PC-3 (cell line): ENCODE measurements at places on chromosomes 5 and 9.

DNA sequence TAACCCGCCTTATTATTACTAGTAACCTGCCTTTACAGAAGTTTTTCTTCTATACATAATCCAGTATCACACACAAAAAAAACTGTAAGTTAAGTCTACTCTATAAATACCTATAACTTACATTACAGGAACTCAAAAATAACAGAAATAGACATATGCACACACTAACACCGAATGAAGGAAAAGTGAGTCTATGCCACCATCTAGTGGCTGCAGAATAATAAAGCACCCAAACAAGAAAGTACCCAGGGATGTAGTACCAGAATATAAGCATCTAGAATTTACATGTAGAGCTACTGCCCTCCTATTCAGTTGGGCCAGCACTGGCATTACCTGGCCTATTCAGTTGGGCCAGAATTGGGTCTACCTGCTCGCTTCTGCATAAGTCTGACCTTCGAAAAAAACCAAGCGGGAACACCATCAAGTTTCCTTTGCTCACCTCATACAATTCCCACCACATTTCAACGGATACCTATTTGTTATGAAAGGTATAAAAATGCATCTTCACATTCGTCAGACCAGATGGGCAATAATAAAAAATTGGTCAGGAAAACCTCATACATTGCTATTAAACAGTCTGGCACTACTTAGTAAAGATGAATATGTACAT lies 4.0 kb upstream of the NIPSNAP3A start:
- peak; percentile 69 for DNase-seq

DNA sequence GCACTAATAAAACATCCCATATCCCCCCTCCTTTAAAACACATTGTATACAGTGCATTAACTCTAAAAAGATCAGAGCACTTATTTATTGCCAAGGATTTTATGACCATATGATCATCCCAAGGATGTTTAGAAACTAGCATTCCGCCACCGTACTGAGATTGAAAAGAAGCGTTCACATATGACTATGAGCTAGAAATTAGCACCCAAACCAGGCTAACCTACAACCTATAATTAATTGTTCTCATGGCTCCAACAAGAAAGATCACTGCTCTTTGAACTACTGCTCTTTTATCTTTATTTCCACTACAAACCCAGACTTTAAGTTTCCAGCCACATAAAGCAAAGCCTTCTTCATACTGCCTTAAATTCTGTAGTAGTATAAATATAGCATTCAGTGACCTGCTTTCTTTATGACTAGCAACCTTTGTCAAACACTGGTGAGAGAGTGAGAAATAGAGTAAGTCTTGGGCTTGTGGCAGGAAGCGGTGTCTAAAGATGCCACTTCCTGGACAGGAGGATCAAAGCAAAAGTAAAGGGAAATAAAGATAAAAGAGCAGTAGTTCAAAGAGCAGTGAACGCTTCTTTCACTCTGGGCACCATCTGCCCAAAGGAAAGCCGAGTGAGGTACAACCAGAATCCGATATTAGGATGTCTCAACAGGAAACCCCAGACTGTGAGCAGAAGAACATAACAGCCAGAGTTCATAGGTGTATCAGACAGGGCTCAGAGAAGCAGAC lies 151.1 kb upstream of the ERCC6L2 start:
- DNase-seq: no peak

DNA sequence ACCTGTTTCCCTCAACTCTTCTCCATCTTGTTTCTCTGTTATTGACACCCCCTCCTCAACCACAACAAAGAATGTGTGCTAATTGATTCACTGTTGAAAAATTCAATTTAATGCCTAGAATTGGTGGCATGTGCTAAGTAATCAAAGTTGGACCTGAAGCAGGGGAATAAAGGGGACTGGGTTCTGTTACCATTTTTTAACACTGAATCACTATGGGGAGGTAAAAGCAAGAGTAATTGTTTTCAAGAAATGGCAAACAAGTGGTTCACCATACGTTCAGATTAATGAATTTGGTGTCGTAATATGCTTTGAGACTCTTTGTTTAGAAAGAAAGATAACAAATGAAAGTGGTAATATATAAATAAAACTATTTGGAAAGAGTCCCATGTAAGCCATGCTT lies 17.0 kb upstream of the SSBP2 start:
- no peak for DNase-seq

DNA sequence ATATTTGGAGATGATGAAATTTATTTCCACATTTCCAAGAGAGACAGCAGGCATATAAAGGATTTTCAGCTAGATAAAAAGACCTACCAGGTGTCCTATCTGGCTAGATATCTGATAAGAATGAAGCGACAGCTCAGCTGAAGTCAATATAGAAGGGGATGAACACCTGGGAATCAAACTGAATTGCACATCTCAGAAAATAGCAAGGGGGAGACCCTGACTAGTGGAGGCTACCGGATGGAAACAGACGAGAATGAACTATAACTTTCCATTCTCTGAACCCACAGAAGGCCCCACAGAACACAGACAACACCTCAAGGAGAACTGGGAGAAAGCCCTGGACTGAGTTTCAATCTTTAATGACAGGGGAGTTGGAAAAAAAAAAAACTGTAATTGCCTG lies 51.1 kb downstream of the CPLANE1 start:
- no peak for DNase-seq

- no peak for DNase-seq
These were observed 142.4 kb downstream of the CAAP1 start for GRCh38 chr9:26750162-26750561.

DNA sequence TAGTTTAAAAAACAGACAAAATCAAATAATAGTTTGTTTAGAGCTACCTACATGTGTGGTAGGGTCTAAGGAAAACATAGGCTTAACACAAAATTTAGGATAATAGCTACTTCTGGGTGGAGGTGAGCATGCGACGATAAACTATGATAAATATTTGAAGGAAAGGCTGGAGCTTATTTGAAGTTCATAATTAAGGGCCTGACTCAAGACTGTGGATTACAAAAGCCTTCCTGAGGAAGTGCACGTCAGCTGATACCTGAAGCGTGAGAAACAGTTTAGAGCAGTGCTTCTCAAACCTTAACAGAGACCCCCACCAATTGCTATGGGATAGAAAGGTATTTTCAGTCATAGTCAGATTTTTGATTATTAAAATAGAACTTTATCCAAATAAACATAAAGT lies 20.4 kb upstream of the UBLCP1 start:
- DNase-seq: no peak

- DNase-seq: no peak
These were observed 26.4 kb downstream of the TMEM167A start for GRCh38 chr5:83050723-83051340.

- no peak for DNase-seq
These were observed 478.1 kb upstream of the CDH9 start for GRCh38 chr5:27516437-27516836.

DNA sequence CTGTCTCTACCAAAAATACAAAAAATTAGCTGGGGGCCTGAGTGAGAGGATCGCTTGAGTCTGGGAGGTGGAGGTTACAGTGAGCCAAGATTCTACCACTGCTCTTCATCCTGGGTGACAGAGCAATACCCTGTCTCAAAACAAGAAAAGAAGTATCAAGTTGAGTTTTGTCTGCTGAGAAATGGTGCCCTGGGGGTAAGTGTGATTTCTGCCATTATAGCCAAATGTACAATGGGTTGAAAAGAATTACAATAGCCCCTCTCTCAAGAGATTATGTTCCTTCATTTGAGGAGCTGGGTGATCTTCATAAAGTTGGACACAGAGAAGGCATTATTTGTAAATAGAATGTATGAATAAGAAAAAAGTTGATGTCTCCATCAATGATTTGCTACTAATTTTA lies 189.4 kb downstream of the GOLPH3 start:
- DNase-seq: no peak

GRCh38 chr5:67209141-67209771 lies 12.7 kb upstream of the CD180 start:
- DNase-seq: peak; percentile 85

DNA sequence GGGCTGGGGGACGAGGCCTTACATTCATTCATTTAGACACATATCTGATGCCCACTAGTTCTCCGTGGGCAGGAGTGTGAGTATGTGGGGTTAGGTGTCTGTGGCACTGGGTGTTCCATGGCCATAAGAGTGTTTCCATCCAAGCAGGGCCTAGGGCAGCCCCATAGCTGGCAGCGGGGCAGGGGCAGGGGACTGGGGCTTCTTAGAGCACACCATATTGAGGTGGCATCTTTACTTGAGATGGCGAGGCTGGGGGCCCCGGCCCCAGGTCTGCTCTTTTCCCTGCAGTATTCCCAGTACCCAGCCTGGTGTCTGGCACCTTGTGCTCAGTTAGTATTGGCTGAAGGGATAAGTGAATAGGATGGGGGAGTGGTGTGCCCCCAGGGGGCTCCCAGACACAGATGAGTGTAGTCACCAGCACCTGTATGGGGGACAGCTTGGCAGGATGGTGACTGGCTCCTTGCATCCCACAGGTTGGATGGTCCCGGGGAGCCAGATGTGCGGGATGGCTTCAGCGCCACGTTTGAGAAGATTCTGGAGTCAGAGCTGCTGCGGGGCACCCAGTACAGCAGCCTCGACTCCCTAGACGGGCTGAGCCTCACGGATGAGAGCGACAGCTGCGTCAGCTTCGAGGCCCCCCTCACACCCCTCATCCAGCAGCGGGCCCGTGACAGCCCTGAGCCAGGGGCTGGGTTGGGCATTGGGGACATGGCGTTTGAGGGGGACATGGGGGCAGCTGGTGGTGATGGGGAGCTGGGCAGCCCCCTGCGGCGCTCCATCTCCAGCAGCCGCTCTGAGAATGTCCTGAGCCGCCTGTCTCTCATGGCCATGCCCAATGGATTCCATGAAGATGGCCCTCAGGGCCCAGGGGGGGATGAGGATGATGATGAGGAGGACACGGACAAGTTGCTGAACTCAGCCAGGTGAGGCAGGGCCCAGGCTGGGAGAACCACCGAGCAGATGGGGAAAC lies 17.5 kb downstream of the PSD2 start:
- DNase-seq: no peak

- DNase-seq: peak; percentile 47
These were observed 956 bp downstream of the MBLAC2 start for GRCh38 chr5:90473396-90474234.

DNA sequence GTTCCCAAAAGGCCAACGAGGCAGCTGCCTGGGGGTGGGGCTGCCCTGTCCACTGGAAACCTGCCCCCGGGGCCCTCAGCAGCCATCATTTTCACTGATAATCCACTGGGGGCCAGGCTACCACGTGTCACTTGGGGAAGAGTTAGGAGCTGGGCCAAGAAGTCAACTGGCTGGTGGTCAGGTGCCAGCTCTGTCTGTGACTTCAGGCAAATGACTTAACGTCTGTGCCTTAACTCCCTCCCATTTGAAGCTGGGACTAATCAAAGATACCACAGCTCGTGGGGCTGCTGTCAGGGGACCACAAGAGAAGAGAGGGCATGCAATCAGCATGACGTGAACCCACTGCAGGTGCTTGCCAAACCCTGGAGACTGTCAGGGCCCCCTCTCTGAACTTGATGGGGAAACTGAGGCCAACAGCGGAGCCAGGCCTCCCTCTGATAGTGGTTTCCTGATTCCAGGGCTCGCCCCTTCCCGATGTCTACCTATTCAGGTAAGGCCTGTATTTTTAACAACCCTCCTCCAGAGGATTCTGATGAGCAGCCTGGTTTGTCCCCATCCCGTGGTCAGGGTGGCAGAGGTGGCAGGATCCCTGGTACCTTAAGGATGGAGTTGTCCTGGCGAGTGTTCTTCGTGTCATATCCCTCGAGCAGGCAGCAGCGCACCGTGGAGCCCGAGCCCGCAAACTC lies 12.3 kb upstream of the DPM2 start:
- DNase-seq: no peak

GRCh38 chr9:86731511-86732063 lies 215.7 kb downstream of the GAS1 start:
- DNase-seq: peak; percentile 55

DNA sequence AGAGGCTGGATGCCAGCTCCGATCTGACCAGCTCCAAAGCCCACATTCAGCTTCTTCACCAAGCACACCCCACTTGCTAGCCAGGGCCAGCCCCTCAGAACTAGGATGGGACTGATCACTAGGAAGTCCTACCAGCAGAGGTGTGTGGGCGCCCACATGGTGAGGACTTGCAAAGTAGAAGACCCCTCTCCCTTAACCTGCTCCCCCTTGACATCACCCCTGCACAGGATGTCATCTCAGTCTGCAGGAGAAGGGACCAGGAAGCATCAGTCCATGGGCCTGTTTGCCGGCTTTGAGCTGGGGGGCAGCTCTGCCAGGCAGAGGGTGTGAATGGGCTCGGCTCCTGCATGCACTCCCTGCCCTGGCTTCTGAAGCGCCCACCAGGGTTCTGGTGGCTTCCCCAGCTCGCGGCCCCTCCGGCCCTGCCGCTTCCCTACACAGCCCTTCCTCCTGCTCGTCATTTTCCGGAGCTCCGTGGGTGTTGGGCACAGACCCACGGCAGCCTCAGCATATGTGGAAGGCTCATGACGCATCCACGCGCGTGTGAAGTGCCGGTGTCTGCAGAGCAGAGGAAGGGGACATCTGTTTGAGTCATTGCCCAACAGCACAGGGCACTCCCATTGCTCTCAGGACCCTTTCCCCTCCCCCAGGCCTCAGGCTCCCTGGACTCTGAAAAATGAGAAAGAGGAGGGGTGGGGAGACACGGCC lies 3.7 kb upstream of the FAM78A start:
- DNase-seq: no peak

DNA sequence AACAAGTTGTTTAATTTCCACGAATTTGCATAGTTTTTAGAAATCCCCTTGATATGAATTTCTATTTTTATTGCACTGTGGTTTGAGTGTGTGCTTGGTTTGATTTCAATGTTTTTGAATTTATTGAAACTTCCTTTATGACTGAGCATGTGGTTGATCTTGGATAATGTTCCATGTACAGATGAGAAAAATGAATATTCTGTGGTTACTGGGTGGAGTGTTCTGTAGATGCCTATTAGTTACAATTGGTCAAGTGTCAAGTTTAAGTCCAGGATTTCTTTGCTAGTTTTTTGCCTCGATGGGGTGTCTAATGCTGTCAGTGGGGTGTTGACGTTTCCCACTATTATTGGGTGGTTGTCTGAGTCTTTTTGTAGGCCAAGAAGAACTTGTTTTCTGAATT lies 319.5 kb upstream of the ACTBL2 start:
- no peak for DNase-seq

GRCh38 chr5:143019614-143020515 lies 249.7 kb downstream of the ARHGAP26 start:
- no peak for DNase-seq

GRCh38 chr9:99181621-99182020 lies 40.1 kb downstream of the ALG2 start:
- DNase-seq: no peak

DNA sequence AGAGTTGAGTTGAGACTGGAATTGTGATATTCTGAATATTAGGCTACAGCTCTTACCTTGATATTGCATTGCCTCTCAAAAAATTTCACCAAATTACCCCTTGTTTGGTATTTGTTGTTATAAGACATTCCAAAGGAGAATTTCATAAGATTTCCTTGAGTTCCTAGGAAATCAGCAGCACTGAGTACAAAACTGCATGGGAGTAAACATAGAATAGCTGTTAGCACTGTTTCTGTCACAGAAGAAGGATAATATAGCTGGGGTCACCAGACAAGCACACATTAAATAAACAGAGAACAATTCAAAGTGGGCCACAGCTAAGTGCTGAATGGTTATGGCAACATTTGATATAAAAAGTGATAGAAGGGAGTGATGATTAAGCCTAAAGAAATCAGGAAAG lies 724.3 kb downstream of the PRELID2 start:
- DNase-seq: no peak

- no peak for DNase-seq
These were observed 587 bp downstream of the MIER3 start for GRCh38 chr5:56951126-56951945.
